Ovary (tissue), 10 donors: ENCODE measurements at places on chromosomes 11 and 22. TPM values are rescaled to one million over a fixed set of nuclear protein-coding genes. Genes with fewer than 3 reads are reported as not detected.

OVCH2 gene
- polyA plus RNA-seq: not detected

TSSK2 gene
- 0.05 TPM for polyA plus RNA-seq

SLC22A25 gene
- not detected for polyA plus RNA-seq

WNT7B gene
- polyA plus RNA-seq: not detected

IGLL1 gene
- polyA plus RNA-seq: not detected

SMTNL1 gene
- polyA plus RNA-seq: not detected
